ENCODE measurements at places on chromosomes 11 and 22.
A peak's percentile ranks its signal among the peaks of the same experiment; 100 is the strongest.

DNA sequence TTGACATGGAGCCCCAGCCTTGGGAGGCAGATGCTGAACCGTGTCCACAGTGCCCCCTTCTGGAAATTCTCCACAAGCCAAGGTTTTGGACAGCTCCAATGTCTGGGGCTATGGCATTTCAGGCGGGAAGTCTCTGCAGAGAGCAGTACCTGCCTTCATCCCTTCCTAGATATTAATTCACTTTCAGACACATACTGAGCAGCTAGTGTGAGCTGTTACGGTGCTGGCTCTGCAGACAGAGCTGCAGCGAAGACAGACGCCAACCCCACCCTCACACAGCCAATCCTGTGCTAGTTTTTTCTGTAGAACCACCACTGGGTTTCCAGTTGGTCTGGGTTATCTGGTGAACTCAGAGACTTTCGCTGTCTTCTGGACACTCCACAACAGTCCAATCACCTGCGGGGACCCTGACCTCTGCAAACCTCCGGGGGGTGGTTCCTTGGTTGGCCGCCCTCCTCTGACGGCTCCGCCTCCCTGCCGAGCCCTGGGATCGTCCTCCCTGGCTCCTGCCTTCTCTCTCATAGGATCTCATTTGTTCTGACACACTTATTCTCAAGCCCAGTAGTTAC lies 9.1 kb downstream of the LMF2 start:
- DNase-seq: no peak

GRCh38 chr11:93525601-93526345 lies 17.4 kb downstream of the SMCO4 start:
- no peak for DNase-seq

- DNase-seq: no peak
Measured at GRCh38 chr11:2828585-2829330, 56.8 kb downstream of the CDKN1C start.

DNA sequence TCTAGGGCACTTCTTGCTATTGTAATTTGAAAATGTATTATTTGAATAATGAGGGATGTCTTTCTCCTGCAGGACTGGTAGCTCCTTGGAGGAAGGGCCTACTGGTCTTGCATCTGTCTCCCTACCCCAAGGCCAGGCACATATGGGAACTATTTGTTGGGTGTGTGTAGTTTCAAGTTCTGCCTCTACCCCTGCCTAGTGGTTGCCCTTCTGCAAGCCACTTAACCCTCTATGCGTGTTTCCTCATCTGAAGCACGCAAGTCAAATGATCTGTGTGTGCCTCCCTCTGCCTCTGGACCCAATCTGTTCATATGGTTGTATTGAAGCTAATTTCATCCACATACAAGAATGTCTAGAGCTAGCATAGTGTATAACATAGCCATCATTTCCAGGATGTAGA lies 67.0 kb downstream of the WNT11 start:
- no peak for DNase-seq

DNA sequence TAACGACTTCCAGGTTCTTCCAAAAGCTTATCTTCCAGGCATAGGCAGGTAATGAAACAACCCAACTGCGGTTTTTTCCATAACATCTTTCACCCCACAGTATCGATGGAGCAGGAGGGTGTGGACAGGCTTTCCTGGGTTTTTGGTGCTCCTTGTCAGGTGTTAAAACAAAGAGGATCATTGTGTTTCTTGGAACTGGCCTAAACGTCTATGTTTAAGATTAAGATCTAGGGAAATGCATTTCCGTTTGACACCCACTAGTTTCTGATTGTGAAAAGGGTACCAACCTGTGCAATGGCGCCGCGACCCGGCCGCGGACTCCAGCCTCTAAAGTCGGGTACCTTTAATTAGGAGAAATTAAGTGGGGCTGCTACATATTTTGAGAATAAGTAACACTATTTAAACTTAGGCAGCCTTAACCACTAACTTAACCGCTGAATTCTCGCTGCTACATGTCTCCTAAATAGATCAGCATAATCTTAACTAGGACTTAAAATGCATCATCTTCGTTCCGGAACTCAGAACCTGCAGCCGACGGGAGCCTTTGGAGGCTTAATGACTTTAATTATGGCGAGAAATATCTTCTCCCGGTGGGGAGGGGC lies 31.5 kb downstream of the C22orf31 start:
- DNase-seq: no peak

GRCh38 chr11:119644502-119644901 lies 84.5 kb downstream of the NECTIN1 start:
- no peak for DNase-seq

- DNase-seq: no peak
Measured at GRCh38 chr22:17097062-17097461, 12.3 kb downstream of the IL17RA start.

GRCh38 chr11:126210871-126211235 lies 597 bp downstream of the RPUSD4 start:
- DNase-seq: peak; percentile 22

- no peak for DNase-seq
Measured at GRCh38 chr22:38443628-38444521, 11.1 kb downstream of the KCNJ4 start.

DNA sequence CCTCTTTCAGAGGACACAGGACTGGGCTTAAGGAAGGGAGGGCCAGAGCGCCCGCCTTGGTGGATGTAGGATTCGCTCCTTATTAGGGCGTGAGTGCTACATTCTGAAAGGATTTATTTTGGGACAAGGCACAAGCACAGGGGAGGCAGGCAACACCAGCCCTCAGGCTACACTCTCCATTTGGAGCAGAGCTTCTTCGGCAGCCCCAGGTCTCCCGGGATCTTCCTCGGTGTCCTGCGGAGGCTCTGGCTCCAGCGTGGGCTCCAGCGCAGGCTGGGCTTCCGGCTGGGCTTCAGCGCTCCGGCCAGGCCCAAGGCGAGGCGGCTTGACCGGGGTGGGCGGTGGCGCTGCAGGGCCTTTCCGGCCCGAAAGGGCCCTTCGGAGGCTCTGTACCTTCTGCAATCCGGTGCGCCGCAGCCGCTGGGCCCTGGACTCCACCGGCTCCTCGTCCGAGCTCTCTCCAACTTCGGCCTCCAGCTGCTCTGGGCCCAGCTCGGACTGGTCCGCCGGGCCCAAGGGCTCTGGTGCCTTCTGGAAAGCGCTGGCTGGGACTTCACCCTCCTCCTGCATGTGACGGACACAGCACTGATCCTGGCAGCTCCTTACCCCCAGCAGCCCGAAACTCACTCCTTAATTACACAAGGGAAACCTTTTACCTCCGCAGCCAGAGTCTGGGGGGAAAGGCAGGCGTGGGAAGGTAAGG lies 1.1 kb downstream of the CAVIN3 start:
- DNase-seq: no peak

DNA sequence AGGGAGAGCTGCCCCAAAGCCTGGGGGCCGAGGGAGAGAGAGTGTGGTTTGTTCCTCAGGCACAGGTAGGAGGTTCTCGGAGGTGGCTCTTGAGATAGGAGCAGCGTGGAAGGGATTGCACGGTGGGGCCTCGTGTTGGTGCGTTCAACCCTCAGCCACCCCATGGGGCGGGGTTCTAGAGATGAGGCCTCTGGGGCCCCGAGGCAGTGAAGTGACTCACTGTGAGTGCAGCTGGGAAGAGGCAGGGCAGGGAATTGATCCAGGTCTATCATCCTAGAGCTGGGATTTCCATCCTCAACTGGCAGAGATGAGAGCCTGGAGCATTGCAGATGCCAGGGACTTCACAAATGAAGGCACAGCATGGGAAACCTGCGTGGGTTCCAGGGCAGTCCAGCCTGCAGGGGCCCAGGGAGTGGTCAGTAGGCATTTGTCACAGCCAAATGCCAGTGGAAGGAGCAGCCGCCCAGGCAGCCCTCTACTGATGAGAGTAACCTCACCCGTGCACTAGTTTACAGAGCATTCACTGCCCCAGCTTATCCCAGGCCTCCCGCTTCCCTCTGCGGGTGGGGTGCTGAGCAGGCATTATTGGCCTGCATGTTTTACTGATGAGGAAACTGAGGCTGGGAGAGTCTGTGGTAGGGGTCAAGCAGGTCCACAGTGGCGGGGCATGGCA lies 5.1 kb upstream of the SMARCB1 start:
- DNase-seq: no peak

GRCh38 chr11:112459001-112459400 lies 198.3 kb upstream of the PLET1 start:
- DNase-seq: no peak

- no peak for DNase-seq
Measured at GRCh38 chr11:111774955-111775710, 8.9 kb upstream of the PPP2R1B start.

- DNase-seq: no peak
Measured at GRCh38 chr11:6587360-6587953, 16.0 kb downstream of the RRP8 start.

DNA sequence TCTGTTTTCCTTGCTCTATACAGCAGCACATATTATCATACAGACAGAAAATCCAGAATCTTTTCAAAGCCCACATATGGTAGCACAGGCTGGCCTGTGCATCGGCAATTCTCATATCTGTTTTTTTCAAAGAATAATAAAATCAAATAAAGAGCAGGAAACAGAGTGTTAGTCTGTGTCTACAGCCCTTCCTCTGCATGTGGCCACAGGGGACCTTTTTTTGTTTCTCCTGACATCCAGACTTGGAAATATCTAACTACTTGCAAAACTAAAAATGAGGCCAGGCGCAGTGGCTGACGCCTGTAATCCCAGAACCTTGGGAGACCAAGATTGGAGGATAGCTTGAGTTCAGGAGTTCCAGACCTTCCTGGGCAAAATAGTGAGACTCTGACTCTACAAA lies 20.3 kb downstream of the LAYN start:
- no peak for DNase-seq

GRCh38 chr11:61996933-61997332 lies 29.5 kb upstream of the FTH1 start:
- DNase-seq: no peak

DNA sequence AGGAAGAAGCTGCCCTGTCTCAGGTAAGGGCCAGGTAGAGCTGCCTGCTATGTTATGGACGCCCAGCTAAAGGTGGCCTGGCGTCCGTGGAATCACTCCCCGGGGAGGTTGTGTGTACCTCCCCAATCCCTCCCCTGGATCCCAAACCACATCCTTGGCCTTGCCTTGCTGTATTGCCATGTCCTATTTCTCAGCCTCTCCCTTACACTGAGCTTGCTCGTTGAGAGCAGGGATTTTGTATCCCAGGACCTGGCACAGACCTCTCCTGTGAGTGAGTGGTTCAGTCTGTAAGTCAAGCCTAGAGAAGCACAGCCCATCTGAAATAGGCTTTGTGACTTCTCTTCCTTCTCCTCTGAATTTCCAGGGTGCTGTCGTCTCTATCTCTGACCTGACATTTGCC lies 53.9 kb downstream of the TRAF6 start:
- no peak for DNase-seq

DNA sequence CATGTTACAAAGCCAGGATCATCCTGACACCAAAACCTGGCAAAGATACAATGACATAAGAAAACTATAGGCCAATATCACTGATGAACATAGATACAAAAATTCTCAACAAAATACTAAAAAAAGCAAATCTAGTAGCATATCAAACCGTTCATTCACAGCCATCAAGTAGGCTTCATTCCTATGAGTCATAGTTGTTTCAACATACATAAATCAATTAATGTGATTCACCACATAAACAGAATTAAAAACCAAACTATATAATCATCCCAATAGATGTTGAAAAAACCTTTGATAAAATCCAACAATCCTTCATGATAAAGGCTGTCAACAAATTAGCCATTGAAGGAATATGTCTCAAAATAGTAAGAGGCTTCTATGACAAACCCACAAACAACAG lies 1007.2 kb upstream of the RAG2 start:
- no peak for DNase-seq

DNA sequence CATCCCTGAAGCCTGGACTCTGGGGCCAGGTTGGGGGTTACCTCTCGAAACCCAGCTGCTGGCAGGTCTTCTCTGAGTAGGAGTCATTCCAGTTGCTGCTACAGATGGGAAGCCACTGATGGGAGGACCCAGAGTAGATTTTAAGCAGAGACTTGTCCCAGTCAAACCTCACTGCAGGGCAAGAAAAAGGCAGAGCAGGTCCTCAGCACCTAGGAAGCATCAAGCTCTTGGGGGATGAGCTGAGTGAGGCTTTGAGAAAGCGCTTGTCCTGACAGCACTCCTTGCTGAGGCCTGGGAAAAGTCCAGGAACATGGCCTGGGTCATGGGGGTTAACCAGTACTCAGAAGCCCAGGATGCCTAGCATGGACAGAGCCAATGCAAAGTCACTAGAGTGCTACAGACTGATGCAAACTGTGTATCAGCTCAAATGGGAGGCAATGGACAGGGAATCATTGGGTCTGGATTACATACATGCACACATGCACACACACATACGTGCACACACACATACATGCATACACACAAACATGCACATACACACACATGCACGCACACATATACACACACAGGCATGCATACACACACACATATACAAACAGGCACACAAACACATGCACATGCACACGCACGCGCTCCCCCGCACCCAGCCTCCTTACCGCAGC lies 15.3 kb downstream of the TMPRSS13 start:
- no peak for DNase-seq

GRCh38 chr11:28808771-28809170 lies 700.6 kb downstream of the METTL15 start:
- DNase-seq: no peak

DNA sequence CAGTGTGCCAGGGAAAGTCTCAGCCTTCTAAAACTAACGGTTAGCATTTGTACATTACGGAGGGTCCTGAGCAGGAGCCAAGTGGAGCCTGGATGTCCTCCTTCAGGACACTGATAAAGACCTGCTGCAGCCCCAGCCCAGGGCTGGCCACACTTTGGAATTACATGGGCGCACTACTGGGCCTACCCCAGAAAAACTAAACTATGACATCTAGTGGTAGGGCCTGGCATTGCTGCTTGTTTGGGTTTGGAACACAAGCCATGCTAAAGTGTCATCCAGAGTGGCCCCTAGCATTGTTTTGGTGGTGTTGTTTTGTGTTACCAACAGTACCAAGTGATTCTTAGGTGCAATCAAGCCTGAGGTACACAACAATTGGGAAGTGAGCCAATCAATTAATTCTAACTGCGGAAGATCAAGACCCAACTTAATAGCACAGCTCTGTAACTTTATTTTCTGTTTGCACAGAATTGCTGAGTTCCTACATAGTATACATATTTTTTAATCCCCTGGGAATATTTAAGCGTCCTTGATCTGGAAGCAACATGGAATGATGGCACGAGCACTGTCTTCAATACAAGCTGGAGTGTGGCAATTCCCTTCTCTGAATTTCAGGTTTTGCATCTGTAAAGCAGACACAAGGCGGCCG lies 340.7 kb downstream of the LARGE1 start:
- peak; percentile 42 for DNase-seq

DNA sequence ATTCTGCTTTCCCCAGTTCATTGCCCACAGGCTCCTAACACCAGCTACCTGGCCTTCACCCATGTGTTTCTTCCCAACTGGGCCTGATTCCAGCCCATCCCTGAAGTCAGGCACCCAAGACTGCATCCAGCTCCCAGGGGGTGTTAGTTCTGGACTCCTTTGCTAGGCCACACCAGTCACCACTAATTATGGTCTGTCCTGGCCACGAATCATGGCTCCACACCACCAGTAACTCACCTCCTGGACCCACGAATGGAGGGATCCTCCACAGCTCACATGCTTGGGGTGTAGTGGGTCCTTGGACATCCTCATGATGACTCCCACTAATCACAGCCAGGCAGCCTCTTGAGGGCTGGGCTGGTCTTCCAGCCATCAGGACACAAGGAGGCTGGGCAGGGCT lies 3.6 kb upstream of the RASL10A start:
- no peak for DNase-seq

Measured in HL-60 (cell line).